ENCODE measurements at places on chromosomes 2 and 18.

DNA sequence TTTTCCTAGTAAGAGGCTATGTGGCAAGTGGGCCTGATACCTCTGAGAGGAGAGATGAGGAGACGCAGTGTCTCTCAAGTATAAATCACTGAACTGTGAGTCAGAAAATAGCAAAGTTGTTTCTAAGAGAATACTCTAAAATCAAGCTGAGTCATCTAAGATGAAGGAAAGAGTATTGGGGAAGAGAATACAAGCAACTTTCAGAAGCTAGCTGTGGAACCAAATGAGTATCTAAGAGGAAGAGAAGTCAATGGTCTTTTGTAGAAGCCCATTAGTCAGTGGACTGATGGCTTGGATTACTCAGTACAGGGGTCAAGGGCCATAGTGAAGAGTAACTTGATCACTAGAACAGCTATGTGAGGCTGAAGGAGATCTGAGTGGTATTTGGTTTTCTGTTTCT lies 2.7 kb upstream of the DCC start:
- no peak for DNase-seq

DNA sequence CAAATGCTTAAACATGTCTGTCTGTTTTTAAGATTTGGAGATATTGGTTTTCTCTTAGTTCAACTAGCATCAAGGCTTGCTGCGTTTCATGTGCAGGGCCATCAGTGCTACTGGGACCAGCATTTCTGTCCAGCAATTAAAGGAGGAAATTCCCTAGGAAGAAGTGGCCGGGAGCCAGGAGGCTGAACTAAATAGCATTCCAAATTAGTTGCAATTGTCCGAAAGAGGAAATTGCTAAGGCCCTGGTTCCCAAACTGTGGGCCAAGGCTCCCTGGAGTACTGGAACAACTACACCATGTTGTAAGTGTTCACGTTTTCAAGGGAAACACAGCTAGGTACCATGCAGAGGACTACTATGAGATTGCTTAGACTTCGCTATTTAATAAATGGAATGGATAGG lies 257.9 kb downstream of the PTPRM start:
- DNase-seq: no peak

GRCh38 chr2:177282181-177282641 lies 17.7 kb upstream of the NFE2L2 start:
- no peak for DNase-seq

DNA sequence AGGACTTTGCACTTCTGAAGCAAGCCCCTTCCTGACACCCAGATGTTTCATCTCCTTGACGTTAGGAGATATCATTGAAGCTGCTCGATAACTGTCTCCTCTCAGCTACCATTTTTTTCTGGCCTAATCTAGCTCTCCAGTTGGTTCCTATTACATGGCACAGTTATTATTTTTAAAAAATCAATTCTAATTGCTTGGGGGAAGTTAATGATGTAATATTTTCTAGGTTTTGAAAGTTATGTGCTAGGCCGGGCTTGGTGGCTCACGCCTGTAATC lies 22.5 kb upstream of the RAB31 start:
- DNase-seq: no peak

- DNase-seq: no peak
Observed at GRCh38 chr2:79585701-79586433, 73.0 kb downstream of the CTNNA2 start.

- DNase-seq: no peak
Observed at GRCh38 chr2:212109792-212110680, 428.6 kb downstream of the ERBB4 start.

DNA sequence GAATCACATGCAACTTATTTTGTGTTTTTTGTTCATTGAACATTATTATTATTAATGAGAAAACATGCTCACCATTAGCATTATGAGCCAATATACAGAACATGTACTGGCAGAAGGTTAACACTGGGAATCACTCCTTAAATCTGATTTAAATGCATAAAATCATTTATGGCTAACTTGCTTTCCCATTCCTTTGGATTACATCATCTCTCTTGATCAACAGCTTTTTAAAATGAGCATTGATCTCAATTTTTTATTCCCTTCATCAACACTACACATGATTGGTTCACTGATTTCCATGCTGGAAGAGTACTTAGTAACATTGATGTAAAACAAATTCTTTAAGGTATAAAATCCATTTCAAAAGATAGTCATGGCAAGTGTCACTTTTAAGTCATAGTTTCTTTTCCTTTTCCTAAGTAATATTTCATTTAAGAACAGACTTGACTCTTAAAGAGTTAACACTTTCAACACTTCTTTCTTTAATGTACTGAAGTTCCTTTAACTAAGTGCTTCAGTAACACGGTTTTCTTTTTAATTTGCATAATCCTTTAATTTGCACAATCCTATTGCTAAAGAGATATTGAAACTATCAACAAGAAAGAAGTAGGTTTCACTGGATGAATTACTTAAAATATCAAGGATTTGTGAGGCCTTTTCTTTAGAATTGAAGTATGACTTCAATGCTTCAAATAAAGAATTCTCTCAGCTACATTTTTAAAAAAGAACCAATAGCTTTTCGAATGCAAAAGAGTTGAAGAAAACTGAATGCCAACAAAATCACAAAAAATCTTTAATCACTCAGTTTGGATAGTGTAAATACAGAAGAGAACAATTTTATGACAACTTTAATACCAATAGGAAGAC lies 24.9 kb upstream of the BUB1 start:
- DNase-seq: no peak

GRCh38 chr2:208415255-208415654 lies 8.7 kb downstream of the PTH2R start:
- DNase-seq: no peak

- DNase-seq: no peak
Observed at GRCh38 chr2:202700075-202700901, 65.5 kb downstream of the FAM117B start.

GRCh38 chr18:78123926-78124797 lies 855.5 kb upstream of the SALL3 start:
- DNase-seq: no peak

- peak; percentile 21 for DNase-seq
Observed at GRCh38 chr18:26133652-26134051, at the start of gene PSMA8. TSS of gene PSMA8 (plus strand) at chr18:26133869. CDS start at chr18:26133966, 97 bp downstream.

GRCh38 chr2:215619022-215619958 lies 183.4 kb upstream of the FN1 start:
- DNase-seq: no peak

DNA sequence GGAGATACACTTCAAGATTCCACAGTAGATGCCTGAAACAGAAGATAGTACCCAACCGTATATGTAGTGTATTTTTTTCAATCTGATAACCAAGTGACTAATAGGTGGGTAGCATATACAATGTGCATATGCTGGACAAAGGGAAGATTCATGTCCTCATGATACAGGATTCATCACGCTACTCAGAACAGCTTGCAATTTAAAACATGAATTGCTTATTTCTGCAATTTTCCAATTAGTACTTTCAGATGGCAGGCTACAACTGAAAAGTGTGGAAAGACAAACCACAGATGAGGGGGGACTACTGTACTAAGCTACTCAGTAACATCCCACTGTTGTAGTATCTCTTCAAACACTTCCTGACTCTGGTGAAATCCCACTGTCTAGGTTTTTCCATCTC lies 3.7 kb downstream of the IER3IP1 start:
- DNase-seq: no peak

DNA sequence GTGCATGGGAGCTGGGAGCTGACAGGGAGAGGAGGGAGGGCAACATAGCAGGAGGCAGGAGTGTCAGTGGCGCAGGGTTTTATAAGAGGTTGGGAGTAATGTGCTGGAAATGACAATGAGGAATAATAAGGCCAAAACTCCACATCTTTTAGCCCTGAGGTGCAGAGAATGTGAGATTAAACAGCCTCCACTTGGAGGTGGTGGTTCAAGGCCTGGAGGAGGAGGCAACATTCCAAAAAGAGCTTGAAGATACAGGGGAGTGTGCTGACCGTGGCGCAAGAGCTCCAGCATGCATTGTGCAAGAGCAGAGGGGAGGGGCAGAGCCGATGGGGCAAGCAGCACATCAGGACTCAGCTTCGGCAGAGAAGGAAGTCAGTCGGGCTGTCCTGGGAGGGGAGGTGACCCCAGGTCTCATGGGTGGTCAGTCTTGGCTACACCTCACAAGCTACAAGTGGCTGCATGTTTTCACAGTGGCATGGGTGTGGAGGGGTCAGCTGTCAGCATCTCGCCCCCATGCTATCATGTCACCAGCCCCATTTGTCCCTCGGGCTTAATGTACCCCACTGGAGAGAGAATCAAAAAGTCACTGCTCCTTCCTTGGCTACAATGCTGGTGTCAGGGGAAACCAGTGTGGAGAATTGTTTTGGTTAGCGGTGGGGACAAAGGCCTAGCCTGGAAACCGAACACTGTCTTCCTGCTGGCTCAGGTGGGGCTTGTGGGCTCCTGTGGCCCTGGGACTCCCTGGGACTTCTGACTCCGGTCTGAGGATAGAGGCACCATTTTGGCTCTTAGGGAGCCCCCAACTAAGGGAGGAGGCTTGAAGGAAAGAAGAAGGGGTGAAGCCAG lies 208.0 kb downstream of the ZFP36L2 start:
- DNase-seq: no peak

DNA sequence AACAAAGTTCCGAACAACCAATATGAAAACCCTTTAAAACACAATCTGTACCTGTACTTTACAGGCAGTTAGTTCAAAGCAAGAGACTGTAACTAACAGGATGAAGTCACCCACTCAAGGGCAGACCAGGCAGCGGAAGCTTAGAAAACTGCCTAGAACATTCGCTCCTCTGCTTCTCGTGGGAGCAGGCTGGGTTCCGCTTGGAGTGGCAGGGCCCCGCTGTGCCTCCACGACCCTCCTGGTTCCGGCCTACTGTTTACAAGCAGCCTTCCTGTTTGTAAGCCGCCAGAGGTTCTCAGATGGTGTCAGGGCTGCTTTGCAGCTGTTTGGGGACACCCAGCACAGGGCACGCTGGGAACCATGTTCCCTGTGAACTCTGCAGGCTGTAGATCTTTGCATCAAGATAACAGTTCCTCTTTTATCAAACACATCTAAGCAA lies 31.3 kb downstream of the CIB4 start:
- DNase-seq: no peak

- no peak for DNase-seq
Observed at GRCh38 chr2:100289020-100289419, 33.3 kb downstream of the LONRF2 start.

DNA sequence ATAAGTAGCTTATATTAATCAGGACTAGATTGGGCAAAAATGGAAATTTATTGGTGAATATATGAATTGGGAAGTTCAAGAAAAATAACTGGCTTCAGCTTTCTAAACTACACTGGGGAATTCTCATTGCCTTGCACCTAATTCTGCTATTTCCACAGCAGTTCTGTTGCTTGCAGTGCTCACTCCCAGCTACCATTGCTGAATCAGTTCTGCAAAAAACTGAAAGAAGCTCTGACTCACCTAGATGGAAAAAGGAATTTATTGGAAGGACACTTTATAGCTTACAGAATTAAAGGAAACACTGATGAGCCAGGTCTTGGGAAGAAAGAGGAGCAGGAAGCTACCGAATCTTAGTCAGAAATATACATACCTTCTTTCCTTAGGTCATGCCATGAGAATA lies 60.3 kb upstream of the ACVR1 start:
- DNase-seq: no peak

DNA sequence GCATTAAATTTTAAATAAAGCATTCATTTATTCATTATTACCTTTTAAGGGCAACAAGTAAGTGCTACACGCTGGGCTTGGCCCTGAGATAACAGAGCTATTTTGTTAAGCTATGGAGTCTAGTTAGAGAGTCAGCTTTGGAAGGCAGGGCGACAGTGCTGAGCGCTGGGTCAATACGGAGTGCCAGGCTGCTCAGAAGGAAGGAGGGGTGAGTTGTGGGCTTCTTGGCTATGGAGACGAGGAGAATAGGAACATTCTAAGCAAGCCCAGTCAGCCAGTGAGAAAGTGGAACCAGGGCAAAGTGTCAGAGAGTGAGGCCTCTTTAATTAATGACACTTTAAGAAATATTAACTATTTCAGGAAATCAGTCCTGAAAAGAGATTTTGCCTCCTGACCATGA lies 288.4 kb downstream of the LRRTM1 start:
- DNase-seq: no peak

DNA sequence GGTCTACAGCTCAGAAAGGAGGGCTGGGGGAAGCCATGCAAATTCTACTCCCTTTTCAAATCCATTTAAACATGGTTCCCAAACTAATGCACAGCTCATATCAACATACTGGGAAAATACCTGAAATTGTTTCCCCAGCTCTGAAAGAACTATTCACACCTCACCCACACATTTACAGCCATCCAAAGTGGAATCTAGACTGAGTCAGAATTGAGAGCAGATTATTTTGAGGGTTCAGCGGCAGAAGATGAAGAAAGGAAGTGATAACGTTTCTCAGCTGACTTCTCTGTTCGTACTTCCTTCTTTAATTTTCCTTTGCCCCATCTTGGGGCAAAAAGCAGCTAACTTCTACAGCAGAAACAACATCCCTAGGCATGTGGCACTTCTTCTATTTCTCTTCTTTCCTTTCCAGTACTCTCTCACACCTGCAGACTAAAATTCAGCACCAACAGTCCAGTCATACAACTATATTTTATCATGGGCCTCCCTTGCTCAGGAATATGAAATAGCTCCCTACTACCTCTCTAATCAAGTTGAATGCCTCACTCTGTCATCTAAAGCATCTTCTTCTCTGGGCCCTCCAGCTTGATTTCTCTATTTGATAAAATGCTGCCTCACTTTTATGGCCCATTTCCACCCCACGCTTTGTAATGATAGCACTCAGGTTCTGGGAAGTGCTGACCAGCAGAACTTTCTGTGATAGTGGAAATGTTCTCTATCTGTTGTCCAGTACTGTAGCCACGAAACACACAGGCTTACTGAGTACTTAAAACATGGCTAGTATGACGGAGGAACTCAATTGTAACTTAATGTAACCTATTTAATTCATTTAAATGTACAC lies 35.9 kb downstream of the ARHGAP25 start:
- DNase-seq: no peak

DNA sequence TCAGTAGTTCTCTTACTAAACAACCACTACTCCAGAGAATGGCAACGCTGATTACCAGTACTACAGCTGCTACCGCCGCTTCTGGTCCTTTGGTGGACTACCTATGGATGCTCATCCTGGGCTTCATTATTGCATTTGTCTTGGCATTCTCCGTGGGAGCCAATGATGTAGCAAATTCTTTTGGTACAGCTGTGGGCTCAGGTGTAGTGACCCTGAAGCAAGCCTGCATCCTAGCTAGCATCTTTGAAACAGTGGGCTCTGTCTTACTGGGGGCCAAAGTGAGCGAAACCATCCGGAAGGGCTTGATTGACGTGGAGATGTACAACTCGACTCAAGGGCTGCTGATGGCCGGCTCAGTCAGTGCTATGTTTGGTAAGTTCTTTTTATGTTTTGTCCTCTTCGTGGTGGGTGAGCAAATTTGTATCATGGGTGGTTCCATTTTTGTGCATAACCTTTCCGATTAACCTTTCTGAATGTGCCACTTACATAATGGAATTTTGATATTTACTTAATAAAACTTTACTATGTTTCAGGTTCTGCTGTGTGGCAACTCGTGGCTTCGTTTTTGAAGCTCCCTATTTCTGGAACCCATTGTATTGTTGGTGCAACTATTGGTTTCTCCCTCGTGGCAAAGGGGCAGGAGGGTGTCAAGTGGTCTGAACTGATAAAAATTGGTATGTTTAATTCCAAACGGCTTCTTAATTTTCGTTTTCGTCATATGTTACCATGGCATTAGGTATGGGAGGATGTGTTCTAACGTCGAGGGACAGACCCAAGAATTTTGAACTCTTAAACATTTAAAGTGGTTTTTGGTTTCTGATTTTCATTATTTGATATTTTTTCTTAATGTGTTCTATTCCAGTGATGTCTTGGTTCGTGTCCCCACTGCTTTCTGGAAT lies 1.3 kb downstream of the SLC20A1 start:
- DNase-seq: no peak

- no peak for DNase-seq
Observed at GRCh38 chr18:48991676-48992075, 40.9 kb upstream of the SMAD7 start.

All from effector CD4-positive, alpha-beta T cell (primary cell).